Glomerular endothelial cell (primary cell): ENCODE measurements at places on chromosomes 7 and 10. TPM values are rescaled to one million over a fixed set of nuclear protein-coding genes. Genes with fewer than 3 reads are reported as not detected.

GRCh38 chr10:15681076-15681475 is 38.6 kb downstream of the ITGA8 start:
- DNase-seq, result no peak

- DNase-seq, result no peak
Observed at GRCh38 chr7:48718731-48719378, 205.5 kb upstream of the CDC14C start.

- DNase-seq, result no peak
Observed at GRCh38 chr10:86439544-86439943, 72.9 kb upstream of the GRID1 start.

The HPSE2 gene
- total RNA-seq, result not detected in 2 replicates

DNA sequence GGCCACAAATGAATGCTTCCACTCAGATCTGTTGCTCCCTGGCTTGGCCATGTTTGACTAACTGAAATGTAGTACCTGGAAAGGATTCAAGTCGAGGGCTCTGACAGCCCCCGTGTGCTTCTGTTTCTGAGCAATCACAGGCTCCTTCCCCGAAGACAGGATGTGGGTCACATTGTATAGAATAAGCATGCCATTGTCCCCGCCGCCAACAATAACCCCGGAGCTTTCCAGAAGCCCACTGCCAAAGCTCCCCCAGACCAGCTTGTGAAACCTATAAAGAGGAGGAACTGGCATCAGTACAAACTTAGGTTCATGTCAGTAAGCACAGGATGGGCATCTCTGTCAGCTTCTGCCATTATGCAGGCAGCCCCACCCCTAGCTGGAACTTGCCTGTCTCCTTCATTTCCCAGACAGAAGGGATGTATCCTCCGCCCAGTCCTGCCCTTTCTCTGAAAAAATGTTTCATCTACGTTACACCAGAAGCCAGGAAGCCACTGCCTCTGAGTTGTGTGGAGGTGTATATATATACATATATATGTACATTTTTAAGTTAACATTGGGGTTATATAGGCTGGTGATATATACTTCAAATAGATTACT is 10.3 kb downstream of the SEC31B start:
- DNase-seq, result no peak

DNA sequence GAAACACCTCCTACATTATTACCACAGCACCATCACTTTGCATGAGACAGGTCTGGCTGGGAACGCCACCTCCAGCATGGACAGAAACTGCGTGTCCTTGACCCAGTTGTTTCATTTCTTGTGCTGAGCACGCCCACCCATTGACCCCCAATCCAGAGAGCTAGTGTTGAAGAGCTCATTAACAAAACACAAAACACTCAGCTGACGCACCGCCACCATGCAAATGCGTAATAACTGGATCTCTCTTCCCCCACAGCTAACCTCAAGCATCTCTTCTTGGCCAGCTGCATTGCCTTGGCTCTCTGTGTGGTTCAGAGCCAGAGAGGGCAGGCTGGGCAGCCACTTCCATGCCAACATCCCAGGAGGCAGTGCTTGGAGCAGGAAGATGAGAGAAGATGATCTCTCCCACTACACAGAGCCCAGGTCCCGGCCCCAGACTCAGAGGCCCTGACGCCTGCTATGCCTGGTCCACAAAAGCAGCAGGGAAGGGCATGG is 173.5 kb downstream of the PLXNA4 start:
- DNase-seq, result no peak

DNA sequence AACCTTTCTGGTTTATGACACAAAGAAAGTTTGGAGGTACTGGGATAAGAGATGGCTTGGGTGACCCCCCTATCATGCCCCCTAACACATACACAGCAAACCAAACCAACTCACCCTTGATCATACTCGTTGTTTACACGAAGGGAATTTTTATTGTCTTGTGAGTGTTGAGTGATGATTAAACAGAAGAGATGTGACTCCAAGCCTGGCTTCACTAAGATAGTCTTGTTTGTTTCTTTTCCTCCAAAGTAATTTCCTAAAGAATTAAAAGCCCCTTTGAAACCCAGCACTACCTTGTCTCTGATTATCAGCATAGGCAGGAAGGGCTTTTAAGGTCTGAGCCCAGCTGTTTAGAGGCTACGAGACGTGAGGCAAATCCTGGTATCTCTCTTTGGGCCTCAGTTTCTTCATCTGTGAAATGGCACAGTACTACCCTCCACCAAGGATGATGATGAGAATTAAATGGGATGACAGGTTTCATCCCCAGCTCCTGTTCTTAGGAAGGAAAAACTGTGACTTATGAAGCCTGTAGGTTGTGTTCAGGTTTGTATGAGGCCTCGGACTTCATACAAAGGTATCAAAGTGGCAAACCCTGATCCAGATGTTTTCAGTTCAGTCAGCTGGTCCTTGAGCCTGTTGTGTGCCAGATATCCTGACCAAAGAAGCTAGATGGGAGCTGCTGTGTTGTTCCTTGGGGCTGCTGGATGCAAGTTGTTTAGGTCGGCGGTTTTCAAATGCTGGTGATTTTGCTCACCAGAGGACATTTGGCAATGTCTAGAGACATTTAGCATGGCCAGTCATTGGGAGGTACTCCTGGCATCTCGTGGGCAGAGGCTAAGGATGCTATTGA is 51.8 kb downstream of the TCF7L2 start:
- DNase-seq, result no peak

The IL6 gene
- 5.7 and 15.0 TPM in 2 replicates for total RNA-seq

GRCh38 chr7:88302486-88302885 is 4.2 kb downstream of the STEAP4 start:
- no peak for DNase-seq

- DNase-seq, result no peak
Observed at GRCh38 chr7:16028636-16029035, 342.2 kb upstream of the MEOX2 start.

GRCh38 chr10:113297226-113297625 is 255.6 kb upstream of the HABP2 start:
- DNase-seq, result no peak

GRCh38 chr7:2416063-2416462 is 12.7 kb downstream of the CHST12 start:
- no peak for DNase-seq

The CDHR3 gene
- 2.0 and 4.5 TPM in 2 replicates for total RNA-seq

The C7orf57 gene
- total RNA-seq, result 0.64 TPM in 1 of 2 replicates, not detected in the other

- peak; percentile 65 for DNase-seq
Observed at GRCh38 chr10:24556750-24557742, 166.6 kb downstream of the ARHGAP21 start.

- DNase-seq, result no peak
Observed at GRCh38 chr7:76057103-76057812, 9.4 kb downstream of the MDH2 start.

- DNase-seq, result no peak
Observed at GRCh38 chr10:103645141-103646054, 151.9 kb downstream of the NEURL1 start.

DNA sequence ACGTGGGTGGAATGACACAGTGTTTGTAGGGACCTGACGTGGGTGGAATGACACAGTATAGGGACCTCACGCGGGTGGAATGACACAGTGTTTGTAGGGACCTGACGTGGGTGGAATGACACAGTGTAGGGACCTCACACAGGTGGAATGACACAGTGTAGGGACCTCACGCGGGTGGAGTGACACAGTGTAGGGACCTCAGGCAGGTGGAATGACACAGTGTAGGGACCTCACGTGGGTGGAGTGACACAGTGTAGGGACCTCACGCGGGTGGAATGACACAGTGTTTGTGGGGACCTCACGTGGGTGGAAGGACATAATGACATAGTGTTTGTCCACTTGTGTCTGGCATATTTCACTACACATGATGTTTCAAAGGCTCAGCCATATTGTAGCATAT is 19.3 kb downstream of the PPP2R2D start:
- DNase-seq, result no peak
